ENCODE measurements at places on chromosomes 16 and 17.

- DNase-seq, result no peak
- H3K27ac ChIP-seq, result no peak overlapping the region
- no peak overlapping the region for H3K4me3 ChIP-seq
- H3K36me3 ChIP-seq, result no peaks in the 10 kb centered on the region
Measured at GRCh38 chr16:1080801-1081733, 8.5 kb downstream of the SSTR5 start.

GRCh38 chr17:17565471-17566339 is 25.8 kb downstream of the PEMT start:
- H3K4me1 ChIP-seq, result peaks cover 12% of the 10 kb centered on the region
- no peak overlapping the region for H3K27ac ChIP-seq
- no peaks in the 10 kb centered on the region for H3K27me3 ChIP-seq
- DNase-seq, result no peak

- H3K4me1 ChIP-seq, result no peaks in the 10 kb centered on the region
- H3K4me3 ChIP-seq, result no peak overlapping the region
- no peaks in the 10 kb centered on the region for H3K36me3 ChIP-seq
- H3K27ac ChIP-seq, result no peak overlapping the region
Measured at GRCh38 chr16:15041271-15042004, 14.4 kb downstream of the NTAN1 start.

DNA sequence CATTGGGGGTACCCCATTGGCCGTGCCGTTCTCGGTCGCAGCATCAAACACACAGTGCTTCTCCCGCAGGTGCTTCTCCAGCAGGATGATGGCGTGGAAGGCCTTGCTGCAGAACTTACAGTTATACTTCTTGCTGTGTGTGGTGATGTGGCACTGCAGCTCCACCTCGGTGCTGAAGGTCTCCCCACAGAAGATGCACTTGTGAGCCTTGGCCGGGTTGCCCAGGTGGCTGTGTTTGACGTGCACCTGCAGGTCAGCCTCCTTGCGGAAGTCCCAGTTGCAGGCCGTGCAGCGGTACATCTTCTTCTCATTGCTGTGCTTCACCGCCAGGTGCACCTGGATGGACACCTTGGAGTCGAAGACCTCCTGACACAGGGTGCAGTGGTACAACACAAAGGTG is 219.3 kb downstream of the ZNF423 start:
- H3K4me3 ChIP-seq, result no peak overlapping the region
- peaks cover 26% of the 10 kb centered on the region for H3K4me1 ChIP-seq
- no peaks in the 10 kb centered on the region for H3K36me3 ChIP-seq
- no peaks in the 10 kb centered on the region for H3K27me3 ChIP-seq
- no peak for DNase-seq

DNA sequence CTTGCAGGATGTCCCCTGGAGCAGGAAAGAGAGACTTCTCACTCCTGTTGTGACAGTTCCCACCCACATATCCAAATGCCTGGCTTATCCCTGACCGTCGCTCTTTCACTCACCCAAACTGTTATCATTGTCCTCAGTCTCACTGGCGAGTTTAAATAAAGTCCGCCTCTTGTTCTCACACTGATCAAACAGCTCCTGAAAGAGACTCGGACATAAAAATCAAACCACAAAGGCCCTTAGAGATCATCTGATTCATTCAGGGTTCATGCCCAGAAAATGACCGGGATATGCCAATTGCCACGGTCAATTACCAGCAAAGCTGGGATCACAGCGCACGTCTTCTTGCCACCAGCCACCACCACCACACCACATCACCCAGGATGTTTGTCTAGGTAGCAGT is 19.9 kb downstream of the GGA3 start:
- H3K4me1 ChIP-seq, result no peaks in the 10 kb centered on the region
- no peak overlapping the region for H3K4me3 ChIP-seq
- H3K27me3 ChIP-seq, result no peaks in the 10 kb centered on the region
- H3K27ac ChIP-seq, result no peak overlapping the region
- no peaks in the 10 kb centered on the region for H3K36me3 ChIP-seq

DNA sequence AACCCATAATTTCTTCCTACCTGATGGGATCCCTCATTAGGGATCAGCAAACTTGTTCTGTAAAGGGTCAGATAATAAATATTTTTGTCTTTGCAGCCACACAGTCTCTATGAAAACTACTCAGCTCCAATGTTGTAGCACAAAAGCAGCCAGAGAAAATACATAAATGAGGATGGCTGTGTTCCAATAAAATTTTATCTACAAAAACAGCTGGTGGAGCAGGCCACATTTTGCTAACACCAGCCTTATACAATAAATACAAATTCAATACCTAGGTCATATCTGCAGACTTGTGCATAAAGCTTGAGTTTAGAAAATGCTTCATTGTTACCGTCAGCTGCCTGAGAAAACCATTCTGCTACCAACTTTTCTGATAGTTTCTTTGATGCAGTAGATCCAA is 38.4 kb upstream of the INTS2 start:
- no peak for DNase-seq
- H3K4me3 ChIP-seq, result no peak overlapping the region
- H3K27ac ChIP-seq, result no peak overlapping the region
- no peaks in the 10 kb centered on the region for H3K27me3 ChIP-seq
- no peaks in the 10 kb centered on the region for H3K4me1 ChIP-seq
- H3K36me3 ChIP-seq, result peaks cover 44% of the 10 kb centered on the region

GRCh38 chr17:50923611-50924010 is 57.5 kb upstream of the TOB1 start:
- no peak for DNase-seq
- no peak overlapping the region for H3K27ac ChIP-seq
- no peaks in the 10 kb centered on the region for H3K36me3 ChIP-seq
- no peak overlapping the region for H3K4me3 ChIP-seq
- peaks cover 26% of the 10 kb centered on the region for H3K4me1 ChIP-seq
- no peaks in the 10 kb centered on the region for H3K27me3 ChIP-seq

- no peak overlapping the region for H3K4me3 ChIP-seq
- no peak for DNase-seq
Measured at GRCh38 chr16:52491216-52491615, 55.7 kb downstream of the TOX3 start.

DNA sequence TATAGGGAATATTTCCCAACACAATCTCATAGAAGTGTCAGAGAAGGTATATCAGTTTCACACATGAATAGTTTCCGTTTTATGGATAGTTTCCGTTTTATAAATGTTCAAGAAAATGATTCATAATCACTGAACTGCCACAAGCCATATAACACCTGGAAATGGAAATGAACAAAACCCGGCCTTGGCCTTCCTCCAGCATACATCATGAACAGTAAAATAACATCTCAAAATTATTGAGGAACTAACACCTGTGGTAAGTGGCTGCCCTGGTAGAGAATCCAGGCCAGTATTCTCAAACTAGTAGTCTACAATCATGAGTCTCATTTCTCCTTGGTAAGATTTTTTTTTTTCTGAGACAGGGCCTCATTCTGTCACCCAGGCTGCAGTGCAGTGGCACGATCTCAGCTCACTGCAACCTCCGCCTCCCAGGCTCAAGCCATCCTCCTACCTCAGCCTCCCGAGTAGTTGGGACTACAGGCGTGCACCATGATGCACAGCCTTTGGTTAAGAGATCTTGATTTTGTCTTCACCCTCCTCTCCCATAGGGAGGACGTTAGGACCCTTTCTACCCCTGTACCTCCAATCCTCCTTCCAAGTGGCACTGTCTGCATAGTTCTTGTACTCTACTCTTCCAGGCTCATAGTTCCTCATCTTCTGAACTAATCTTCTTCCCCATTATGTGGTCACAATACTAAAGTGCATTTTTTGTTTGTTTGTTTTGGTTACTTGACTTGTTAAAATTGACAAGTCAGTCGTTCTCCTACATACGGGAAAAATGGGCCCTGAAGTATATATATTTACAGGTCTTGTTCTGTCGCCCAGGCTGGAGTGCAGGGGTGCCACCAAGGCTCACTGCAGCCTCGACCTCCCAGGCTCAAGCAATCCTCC is 15.0 kb upstream of the RGS9 start:
- no peaks in the 10 kb centered on the region for H3K36me3 ChIP-seq
- no peak for DNase-seq
- no peaks in the 10 kb centered on the region for H3K27me3 ChIP-seq

DNA sequence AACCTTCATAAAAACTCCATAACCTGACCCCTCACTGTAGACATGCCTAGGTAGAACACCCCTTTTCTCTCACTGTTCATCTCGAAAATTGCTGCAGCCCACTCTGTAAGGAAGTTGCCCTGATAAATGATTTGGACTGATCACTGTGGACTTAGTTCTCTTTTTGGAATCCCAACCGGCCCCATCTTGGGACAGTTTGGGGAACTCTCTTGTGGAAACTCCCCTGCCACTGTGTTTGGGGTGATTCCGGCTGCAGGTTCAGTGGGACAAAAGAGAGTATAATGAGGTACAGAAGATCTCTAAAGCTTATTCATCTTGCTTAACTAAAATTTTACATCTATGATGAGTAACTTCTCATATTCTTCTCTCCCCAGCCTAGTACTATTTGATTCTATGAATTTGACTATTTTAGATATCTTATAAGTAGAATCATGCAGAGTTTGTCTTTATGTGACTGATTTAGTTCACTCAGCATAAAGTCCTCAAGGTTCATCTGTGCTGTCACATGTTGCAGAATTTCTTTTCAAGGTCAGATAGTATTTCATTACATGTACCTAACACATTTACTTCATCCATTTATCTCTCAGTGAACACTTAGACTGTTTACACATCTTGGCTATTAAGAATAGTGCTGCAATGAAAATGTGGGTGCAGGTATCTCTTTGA is 84.9 kb downstream of the ABCA8 start:
- no peak for DNase-seq
- no peak overlapping the region for H3K4me3 ChIP-seq
- H3K4me1 ChIP-seq, result no peaks in the 10 kb centered on the region
- no peak overlapping the region for H3K27ac ChIP-seq

GRCh38 chr17:7004398-7005253 is 7.8 kb upstream of the RNASEK start:
- no peak overlapping the region for H3K4me3 ChIP-seq
- no peaks in the 10 kb centered on the region for H3K36me3 ChIP-seq
- no peaks in the 10 kb centered on the region for H3K4me1 ChIP-seq
- peak; percentile 78 for DNase-seq
- H3K27ac ChIP-seq, result no peak overlapping the region

DNA sequence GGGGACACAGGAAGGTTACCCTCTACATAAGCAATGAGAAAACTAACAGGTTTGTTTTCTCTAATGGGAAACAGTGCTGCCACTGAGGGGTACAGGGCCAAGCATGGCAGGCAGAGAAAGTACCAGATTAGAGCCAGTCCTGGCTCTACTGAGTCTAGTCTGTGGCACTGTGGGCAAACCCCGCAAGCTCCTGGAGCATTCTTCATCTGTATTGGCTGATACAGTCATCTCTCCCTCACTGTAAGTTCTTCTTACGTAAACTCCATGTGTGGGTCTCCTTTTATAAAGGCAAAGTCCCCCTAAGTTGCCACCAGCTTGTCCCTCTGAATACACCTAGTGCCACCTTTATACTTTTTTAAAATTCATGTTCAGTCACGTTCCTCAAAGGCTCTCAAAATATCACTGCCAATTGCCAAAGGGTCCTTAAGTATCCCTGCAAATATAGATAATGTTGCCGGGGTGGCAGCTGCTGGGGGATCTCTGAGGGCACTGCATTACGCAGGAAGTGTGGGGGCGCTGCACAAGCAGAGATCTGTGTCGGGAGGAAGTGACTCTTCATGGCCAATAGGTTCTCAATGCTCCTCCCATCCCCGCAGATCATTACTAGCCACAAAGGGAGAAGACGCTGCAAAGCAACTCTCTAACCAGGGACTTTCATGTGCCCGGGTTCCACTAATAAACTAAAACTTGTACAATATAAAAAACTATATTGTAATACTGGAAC is 18.8 kb downstream of the XPO6 start:
- no peak for DNase-seq
- H3K4me3 ChIP-seq, result no peak overlapping the region
- H3K4me1 ChIP-seq, result no peaks in the 10 kb centered on the region

GRCh38 chr17:77744066-77744988 is 214.2 kb upstream of the TNRC6C start:
- H3K27ac ChIP-seq, result no peak overlapping the region
- no peak overlapping the region for H3K4me3 ChIP-seq
- H3K27me3 ChIP-seq, result no peaks in the 10 kb centered on the region

- no peaks in the 10 kb centered on the region for H3K36me3 ChIP-seq
- peak; percentile 70 for DNase-seq
- no peak overlapping the region for H3K27ac ChIP-seq
- H3K4me3 ChIP-seq, result no peak overlapping the region
- peaks cover 16% of the 10 kb centered on the region for H3K4me1 ChIP-seq
Measured at GRCh38 chr17:44599298-44600175, 42.3 kb downstream of the FZD2 start.

Measured in neural progenitor cell (in vitro differentiated cells).